RCC 7860 (cell line): ENCODE measurements at places on chromosomes 13 and 19.

DNA sequence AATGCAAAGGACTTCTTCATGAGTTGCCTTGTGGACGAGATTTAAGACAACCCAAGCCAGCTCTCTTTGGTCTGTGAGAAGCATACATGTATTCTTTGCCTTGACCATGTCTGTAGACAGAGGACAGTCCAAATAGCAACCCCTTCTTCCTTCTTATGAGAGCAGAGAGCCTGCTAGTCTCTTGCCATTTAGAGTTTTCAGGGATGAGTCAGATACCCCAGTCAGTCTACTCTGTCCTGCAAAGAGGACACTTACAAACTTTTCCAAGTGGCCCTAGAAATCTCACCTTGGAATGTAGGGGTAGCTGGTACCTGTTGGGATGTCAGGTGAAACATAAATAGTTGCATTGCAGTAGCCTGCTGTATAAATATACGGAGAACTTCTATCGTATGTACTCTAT, 36.7 kb downstream of the DNAJC3 start:
- no peak for DNase-seq

- DNase-seq = no peak
These were observed 11.2 kb downstream of the CLASRP start for GRCh38 chr19:45050036-45050435.

GRCh38 chr19:23420824-23421223, 25.6 kb upstream of the ZNF91 start:
- DNase-seq = no peak

DNA sequence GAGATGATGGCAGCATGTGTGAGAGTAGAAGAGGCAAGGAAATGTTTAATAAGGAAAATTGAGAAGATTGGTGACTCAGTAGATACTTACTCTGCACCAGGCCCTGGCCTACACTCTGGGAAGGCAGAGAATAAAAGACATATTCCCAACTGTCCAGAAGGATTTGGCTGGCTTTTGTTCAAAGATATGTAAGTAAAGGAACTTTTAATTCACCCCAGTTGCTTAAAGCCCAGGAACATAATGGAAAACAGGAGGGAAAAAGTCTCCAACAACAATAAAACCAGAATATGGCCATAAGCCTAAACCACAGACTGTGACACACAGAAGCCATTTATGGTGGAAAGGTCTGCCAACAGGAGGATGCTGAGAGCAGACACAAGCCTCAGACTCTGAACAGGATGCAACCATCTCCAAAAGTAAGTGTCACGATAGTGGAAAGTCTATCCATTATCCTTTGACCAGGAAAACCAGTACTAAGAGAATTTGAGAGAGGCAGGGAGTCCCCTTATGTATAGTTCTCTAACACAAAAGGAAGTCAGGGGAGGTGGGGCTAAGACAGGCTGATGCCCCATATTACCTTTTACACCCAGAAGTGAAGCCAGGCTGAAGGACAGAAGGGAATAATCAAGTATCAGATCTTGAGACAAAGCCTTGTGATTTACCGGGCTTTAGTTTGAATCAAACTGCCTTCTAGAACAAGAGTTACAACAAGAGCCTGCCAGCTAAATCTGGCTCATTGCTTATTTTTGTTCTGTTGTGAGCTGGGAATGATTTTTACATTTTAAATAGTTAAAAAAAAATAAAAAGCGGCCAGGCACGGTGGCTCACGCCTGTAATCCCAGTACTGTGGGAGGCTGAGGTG, 169.5 kb upstream of the STARD13 start:
- DNase-seq = no peak

GRCh38 chr13:40776681-40777165, 5.7 kb upstream of the MRPS31 start:
- DNase-seq = peak; percentile 29
